ENCODE measurements at places on chromosomes 1 and 21. TPM values are rescaled to one million over a fixed set of nuclear protein-coding genes. Genes with fewer than 3 reads are reported as not detected.

The S100A1 gene
- 10.2 TPM for total RNA-seq

The SPAG17 gene
- total RNA-seq = 35.5 TPM

The MYBPH gene
- 0.06 TPM for total RNA-seq

The ERG gene
- 19.6 TPM for total RNA-seq

The AMY2A gene
- total RNA-seq = not detected

The HSF2BP gene
- total RNA-seq = 2.0 TPM

The OLIG2 gene
- total RNA-seq = 42.2 TPM

The ADPRS gene
- 43.0 TPM for total RNA-seq

The RAP1GAP gene
- 37.1 TPM for total RNA-seq

- DNase-seq = peak; percentile 37
These were observed 135.7 kb upstream of the ZNF648 start for GRCh38 chr1:182196897-182197870.

DNA sequence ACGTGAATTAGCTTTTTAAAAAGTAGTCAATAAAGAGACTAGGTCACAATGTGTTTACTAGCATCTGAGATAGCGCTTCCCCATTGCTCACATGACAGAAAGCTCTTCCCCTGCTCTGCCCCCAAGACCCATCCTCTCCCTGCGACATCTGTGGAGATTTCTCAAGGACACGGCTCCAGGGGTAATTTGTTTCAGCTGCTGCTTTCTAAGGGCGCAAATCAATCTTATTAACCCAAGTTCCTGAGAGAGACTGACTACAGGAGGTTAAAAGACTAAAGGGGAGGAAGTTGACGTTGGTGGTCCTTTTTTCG is at the start of gene MYOCOS:
MYOCOS (plus strand) TSS at position 92 of the 311 bp plus-strand sequence. CDS start 1,641 bp downstream, outside the sequence.
- DNase-seq = no peak

DNA sequence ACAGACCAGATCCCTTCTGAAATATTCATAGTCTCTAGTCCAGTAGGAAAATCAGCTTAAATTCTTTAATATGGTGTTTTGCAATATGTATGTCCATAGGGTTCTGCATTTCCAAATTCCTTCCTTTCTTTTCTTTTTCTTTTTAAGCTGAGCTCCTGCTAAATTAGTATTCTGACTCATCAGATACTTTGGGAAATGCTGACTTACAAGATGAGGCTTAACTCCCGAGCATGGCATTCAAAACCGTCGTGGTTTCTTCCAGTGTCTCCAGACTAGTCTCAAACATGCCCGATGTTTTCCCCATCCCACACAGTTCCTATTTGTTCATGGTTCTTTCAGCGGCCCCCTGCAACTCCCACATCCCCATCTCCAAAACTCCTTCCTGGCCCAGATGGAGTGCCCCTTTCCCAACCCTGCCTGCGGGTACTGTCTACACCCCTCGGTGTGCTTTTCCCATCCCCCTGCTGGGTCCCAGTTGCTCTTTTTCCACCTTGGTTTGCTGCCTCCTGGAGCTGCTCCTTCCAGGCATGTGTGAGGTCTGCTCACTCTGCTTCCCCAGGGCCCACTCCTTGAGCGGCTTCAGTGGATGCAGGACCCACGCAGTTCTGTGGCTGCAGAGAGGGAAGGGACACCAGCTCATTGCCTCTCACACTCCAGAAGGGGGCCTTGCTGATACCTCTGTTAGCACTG is 19.5 kb upstream of the ETV3 start:
- DNase-seq = no peak

GRCh38 chr1:182484531-182485257 is 34.7 kb downstream of the RGSL1 start:
- DNase-seq = no peak

DNA sequence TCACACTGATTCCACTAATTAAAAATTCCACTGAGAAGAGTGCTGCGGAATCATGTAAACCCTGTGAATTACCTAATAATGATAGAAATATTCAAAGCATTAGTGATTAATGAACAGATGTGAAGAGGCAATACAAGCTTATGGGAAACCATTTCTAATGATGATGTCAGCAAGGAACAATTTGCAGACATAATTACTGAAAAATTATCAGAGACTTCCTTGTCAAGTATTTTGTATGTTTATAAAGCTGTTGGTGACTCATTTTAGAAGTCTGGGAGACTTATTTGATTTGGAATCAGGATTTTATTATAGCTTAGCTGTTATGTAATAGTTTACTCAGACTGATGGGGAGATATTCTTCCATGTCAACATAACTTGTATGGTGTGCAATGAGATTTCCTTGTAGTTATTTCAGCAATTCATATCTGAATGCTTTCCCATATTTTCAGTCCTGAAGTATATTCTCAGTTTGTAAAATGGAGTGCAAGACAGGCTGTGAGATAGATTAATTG is 135.5 kb downstream of the TGFB2 start:
- no peak for DNase-seq

- peak; percentile 77 for DNase-seq
These were observed 281.0 kb upstream of the POU3F1 start for GRCh38 chr1:38327559-38327973.

DNA sequence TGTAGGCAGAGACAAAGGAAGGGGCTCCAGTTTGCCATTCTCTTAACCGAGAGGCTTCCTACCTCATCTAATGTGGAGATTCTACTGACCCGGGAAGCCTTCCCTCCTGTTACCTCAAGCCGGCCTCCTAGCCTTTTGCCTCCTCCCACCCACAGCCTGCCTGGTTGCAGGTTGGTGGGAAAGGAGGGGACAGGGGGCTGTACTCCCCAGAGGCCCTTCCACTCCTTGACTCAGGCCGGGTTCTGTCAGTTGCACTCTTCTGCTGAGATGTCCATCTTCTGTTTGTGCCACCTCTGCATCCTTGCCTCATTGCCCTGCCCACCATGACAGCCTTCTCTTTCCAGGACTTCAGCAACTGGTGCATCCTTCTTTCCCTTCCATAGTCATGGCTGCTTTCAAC is 98.0 kb upstream of the SLC44A3 start:
- DNase-seq = no peak

DNA sequence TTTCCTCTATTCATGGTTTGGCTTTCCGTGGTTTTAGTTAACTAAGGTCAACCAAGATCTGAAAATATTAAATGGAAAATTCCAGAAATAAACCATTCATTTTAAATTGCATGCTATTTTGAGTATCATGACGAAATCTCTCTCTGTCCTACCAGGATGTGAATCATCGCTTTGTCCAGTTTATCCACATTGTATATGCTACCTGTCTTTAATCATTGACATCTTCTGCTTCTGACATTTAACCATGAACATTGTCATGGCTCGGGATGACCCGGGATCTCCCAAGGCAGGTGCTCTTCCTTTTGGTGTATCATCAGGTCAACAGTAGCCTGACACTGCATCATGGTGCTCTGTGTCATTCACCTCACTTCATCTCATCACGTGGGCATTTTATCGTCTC is 125.5 kb upstream of the HNRNPU start:
- no peak for DNase-seq

DNA sequence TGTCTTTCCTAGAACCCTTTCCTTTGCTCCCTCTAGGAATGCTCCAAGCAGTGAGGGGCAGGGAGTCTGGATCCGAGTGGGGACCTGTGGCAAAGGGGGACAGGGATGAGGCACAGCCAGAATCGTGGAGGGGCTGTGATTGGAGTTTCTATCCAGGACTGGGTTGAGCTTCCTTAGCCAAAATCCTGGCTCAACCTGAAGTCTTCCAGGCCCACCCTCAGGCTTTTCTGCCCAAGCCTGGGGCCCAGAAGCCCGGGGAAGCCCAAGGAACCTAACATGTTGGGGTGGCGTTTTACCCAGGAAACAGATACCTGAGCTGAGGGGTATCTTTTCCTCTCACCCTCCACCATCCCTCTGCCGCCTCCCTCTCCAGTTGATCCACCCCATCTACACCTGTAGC is 5.4 kb downstream of the MYOG start:
- DNase-seq = no peak

- DNase-seq = no peak
These were observed 13.5 kb downstream of the NLRP3 start for GRCh38 chr1:247429496-247429895.

- DNase-seq = no peak
These were observed 26.4 kb downstream of the NPHS2 start for GRCh38 chr1:179549368-179549700.

DNA sequence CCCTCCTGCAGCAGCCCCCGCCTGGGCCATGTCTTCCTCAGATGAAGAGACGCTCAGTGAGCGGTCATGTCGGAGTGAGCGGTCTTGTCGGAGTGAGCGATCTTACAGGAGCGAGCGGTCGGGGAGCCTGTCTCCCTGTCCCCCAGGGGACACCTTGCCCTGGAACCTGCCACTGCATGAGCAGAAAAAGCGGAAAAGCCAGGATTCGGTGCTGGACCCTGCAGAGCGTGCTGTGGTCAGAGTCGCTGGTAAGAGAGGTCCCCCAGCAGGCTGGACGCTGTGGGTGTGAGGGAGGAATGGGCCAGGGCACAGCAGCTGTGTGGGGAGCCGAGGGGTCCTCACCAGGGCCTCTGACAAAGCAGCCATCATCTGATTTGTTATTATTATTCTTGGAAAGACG is 58.0 kb downstream of the NDUFS5 start:
- DNase-seq = no peak

DNA sequence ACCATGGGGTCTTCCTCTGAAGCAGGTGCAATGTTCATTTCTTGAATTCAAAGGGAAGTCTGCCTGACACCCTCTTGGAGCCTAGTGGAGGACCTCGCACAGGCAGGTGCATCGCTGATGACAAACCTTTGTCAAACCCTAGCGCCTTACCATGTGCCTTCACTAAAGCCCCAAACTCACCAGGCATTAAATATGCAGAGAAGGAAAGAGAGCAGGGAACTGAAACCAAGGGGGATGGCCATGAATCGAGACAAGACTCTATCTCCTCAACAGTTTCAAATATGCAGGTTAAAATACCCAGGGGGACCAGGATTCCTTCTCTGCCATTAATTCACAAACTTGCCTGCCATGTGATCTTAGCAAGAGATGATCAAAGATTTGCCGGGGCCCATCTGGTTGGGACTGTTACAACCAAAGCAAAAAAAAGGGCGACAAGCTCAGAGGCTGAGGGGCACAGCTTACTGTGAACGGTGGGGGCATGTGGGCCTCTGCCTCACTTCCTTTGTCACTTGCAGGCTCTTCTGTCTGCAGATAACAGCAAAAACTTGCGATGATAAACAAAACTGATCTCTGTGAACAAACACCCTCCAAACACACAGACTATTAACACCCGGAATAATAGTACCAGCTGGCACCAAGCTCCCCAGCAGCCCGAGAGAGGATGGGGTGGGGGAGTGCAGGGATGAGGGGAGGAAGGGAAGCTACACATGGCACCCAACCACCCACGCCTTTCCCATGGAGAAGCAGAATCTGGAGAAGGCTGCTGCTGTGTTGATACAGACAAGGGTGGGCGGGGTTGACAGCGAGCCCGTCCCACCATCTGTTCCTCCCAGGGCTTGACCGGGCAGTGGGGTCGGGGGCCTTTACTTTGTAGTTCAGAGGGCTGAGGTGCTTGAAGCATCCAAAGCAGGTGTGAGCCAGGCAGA is 33.9 kb downstream of the TMEM63A start:
- no peak for DNase-seq

GRCh38 chr1:1371746-1372711 is 3.0 kb downstream of the AURKAIP1 start:
- peak; percentile 63 for DNase-seq

GRCh38 chr1:51415963-51416362 is 85.6 kb upstream of the TTC39A start:
- DNase-seq = no peak

DNA sequence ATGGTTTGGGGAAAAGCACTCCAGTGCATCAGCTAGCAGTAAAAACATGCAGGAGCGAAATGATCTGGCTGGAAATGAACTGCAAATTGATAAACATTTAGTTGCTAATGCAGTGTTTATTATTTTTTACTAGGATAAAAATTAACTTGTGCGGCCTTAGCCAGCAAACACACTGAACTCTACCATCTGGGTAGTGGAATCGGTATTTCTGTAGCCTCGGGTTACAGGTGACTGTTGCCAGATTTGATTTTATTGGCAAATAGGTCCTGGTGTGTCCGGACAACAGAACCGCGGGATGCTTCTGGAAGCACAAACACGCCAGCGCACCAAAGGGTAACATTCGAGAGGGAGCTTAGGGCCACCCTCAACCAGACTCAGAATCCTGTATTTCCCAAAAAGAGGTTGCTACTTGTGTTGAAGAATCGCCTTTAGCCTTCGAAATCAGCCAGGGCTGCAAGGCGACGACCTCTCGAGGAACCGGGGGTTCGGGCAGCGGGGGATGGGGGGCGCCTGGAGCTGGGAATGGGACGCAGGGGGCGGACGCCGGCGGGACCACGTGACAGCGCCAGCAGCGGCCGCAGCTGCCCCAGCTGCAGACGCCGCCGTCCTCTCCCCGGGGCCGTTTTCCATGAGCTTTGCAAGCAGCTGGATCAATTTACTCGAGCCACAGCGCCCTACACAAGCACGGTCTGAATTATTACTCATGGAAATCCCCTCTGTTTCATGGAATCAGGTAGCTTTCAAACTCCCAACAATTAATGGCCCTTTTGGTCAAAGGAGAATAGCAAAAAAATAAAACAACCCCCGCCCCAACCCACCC is 158.8 kb downstream of the TOMM20 start:
- DNase-seq = peak; percentile 39

GRCh38 chr21:30268608-30269197 is 14.0 kb downstream of the KRTAP24-1 start:
- no peak for DNase-seq

GRCh38 chr1:206859082-206859521 is 6.3 kb upstream of the IL20 start:
- no peak for DNase-seq

Data from spinal cord (tissue), 10 donors.